Stimulated activated CD8-positive, alpha-beta memory T cell treated with anti-CD3 and anti-CD28 coated beads, Interleukin-15, amount 100 ng/mL, for 24 hours (primary cell): ENCODE measurements at places on chromosomes 11 and 22.

GRCh38 chr11:120021391-120021953 lies 116.4 kb downstream of the TRIM29 start:
- DNase-seq: no peak

DNA sequence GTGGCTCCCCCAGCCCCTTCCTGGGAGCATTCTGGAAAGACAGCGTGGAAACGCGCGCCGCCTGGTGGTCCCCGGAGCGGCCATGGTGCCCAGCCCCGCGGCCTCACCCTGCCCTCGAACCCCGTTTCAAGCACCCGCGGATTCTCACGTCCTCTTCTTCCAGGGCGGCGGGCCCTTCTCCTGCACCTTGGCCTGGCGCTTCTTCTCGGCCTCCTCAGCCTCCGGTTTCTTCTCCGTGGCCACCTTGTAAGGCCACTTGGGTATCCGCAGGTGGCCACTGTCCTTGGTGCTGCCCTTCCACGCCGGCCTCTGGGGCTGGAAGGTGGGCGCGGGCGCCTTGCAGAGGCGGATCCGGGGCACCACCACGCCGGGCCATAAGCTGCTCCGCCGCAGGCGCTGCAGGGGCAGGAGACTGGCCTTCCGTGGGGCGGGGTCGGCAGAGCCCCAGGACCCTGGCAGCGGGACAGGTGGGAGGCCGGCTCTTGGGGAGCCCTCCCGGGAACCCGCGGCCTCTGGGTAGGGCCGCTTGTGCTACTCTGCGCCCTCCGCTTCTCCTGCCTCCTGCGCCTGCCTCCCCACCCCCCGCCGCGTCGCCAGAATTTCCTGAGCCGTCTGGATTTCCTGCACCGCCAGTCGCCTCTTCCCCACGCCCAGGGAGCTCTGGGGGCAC lies 83.4 kb downstream of the TRIM51G start:
- DNase-seq: no peak

GRCh38 chr22:45594123-45594941 lies 77.3 kb upstream of the ATXN10 start:
- DNase-seq: no peak

DNA sequence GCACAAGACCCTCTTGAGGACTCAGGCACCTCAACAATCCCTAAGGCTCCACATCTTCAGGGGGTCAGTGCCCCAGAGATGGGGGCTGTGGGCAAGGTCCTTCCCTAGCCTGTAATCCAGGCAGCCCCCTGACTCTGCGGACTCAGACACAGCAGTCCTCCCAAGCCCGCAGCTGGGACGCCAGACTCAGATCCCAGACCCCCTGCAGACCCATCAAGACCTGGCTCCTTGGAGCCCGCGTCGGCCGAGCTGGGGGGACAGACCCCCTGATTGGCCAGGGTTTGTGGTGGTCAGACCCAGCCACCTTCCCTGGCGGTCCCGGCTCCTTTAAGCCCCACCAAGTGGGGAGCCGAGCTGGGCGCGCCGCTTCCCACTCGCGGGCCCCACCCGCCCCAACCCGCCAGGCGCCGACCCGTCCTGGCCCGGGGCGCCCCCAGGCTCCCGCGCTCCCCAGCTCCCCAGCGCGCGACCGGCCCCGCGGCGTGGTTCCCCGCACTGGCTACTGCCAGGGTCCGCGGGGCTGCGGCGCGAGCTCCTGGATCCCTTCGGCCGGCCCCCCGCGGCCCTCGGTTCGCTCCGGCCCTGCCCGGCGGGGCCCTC lies 458 bp downstream of the OSBPL5 start:
- DNase-seq: no peak

DNA sequence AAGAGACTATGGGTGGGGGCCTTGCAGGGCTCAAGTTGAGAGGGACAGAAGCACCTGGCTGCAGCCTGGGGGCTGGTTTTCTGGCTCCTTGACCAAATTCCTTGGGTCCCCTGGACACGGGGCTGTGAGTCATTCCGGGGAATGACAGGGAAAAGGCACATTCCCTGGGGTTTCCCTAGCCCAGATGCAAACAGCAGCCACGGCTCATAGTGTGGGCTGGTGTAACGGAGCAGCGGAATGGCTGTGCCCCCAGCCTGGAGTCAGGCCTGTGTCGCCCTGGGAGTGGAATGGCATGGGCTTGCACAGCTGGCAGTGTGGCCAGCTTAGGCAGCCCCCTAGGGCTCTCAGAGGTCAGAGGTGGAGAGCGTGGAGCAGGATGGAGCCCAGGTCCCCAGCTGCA lies 77.6 kb upstream of the KCNQ1OT1 start:
- no peak for DNase-seq

DNA sequence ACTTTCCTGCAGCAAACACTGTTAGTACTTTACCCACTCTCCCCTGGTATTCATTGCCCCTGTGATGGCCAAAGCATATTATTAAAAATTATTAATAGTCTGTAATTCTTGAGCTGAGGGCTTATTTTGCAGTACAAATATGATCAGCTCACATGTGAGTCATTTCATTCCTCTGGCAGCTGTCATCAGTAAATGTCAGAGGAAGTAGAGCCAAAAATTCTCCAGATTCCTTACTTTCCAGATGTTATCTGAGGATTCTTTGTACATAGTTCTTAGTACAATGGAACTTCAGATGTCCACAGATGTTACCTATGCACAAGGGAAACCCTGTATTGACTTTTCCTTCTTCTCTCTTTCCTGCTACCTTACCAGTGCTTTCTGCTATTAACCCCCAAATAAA lies 12.5 kb downstream of the OR5B3 start:
- no peak for DNase-seq

- no peak for DNase-seq
Observed at GRCh38 chr11:42225664-42226063, 766.2 kb upstream of the LRRC4C start.

- no peak for DNase-seq
Observed at GRCh38 chr11:62538470-62539237, 8.0 kb downstream of the AHNAK start.

DNA sequence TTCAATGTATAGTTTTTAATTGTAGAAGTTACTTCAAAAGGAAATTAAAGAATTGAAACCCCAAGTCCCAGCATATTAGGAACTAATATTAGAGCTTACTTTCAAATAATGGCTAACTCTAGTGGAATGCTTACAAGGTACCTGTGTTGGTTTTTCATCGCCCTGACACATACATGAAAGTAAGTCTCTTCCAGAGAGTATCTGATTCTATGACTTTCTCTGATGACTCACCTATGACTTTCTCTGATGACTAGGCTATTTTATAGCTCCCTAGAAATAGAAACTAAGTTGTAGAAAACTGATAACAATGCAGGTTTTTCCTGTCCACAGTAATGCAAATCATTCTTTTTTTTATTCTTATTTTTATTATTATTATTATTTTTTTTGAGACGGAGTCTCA lies 33.6 kb upstream of the MMP7 start:
- no peak for DNase-seq

DNA sequence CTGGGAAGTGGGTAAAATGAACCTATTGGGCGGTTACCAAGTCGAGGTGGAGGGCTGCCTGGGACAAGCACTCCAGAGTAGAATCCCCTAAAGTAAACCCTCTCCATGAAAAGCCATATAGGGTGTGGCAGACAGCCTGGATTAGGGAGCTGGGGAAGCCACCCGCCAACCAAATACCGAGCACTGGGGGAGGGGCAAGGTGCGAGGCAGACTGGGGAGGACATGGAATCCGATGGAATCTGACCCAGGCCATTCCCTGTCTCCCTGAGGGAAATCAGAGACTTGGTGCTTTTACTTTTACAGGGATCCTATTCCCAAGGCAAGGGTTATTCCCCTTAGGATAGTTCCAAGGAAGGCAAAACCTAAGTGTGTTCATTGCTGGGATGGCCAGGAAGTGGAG lies 130.9 kb upstream of the HSD17B12 start:
- DNase-seq: no peak

DNA sequence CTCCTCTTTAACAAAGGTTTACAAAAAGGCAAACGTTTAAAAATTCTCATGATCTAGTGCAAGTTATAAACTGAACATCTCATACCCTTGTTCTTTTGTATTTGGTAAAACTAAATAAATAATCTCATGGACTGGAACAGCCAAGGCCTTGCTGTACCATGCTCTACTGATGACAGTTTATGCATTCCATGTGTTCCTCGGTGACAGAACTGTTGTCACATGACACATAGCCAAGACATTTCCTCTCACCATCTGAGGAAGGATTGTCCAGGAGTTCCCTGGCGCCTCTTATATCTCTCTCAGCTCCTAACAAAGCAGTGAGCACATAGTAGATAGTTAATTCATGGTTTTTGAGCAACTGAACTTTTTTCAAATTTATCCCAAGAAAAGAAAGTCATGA lies 12.6 kb downstream of the CCDC83 start:
- DNase-seq: no peak

- no peak for DNase-seq
Observed at GRCh38 chr11:23723861-23724260, 773.0 kb upstream of the LUZP2 start.

DNA sequence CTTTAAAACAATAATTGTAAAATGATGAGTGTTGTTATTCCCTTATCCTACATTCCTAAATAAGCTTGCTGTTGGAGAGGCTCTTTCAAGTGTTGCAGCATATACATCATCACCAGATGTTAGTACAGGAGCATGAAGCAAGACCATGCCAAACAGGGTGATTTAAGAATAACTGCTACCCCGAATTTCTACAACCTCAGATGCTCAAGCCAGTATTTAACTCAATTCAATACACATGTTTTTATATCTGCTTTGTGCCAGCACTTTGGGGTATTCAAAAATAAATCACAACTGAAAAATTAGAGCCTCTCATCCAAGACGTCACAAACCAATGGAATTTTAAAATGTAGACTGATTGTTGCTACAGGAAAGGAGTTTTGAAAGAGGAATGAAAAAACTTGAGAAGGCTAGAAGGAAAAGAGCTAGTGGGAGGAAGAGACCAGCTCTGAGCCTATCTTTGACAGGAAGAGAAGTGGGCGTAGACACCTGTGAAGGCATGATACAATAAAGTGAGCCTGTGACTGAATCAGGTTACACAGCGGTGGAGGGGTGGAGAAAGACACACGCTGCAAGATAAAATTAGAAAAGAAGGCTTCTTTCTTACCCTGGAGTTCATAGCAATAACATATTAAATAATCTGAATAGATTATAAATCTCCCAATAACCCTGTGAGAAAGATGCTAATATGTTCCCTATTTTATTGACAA lies 95.8 kb downstream of the DLG2 start:
- no peak for DNase-seq

DNA sequence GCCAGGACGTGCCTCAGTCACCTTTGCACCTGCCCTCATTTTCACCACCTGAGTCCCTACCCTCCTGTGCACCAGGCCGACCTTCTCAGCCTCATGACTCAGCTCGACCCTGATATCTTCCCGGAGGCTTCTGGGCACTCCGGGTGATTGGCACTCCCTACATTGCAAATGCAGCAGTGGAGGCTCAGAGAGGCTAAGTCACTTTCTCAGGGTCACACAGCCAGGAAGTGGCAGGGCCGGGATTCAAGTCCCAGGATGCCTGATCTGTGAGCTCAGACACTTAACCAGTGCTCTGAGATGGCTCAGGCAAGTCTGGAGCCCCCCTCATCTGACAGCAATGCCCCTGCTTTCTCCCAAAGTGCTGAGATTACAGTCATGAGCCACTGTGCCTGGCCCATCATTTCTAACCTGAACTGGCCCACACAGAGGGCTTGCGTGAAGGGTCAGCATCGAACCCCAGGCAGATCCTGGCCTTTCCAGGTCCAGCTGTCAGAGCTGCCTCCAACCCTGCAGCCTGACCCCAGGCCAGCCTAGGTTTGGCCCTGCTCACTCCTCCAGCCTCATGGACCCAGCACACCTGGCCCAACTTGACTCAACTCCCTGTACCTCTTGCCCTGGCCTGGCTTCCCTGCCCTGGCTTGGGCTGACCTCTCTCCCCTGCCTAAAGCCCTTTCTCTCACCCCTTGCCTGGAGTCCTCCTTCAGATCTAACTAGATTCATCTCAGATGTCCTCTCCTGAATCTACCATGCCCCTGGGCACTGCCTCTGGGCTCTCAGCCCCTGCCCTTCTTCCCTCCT lies 40.7 kb upstream of the RTL6 start:
- no peak for DNase-seq

GRCh38 chr11:23192256-23192655 lies 332.0 kb upstream of the CCDC179 start:
- no peak for DNase-seq

GRCh38 chr11:34959770-34960169 lies 43.4 kb downstream of the PDHX start:
- DNase-seq: no peak

DNA sequence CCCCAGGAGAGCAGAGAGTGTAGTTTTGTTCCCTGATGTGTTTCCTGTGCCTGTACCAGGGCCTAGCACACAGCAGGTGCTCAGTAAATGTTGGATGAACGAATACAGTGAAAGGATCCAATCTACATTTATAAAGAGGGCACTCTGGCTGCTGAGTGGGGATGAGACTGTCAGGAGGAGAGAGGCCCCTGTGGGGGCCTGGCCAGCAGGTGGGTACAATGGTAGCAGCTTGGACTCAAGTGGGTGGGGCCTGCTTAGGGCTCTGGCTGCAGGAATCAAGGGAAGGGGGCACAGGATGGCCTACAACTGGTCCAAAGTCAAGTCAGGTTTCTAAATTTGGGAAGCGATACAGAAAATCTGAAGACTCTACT lies 156.6 kb upstream of the GRK3 start:
- DNase-seq: no peak

- DNase-seq: no peak
Observed at GRCh38 chr11:73715541-73715940, 45.3 kb downstream of the RAB6A start.

- DNase-seq: no peak
Observed at GRCh38 chr11:101269990-101270660, 140.5 kb upstream of the PGR start.

DNA sequence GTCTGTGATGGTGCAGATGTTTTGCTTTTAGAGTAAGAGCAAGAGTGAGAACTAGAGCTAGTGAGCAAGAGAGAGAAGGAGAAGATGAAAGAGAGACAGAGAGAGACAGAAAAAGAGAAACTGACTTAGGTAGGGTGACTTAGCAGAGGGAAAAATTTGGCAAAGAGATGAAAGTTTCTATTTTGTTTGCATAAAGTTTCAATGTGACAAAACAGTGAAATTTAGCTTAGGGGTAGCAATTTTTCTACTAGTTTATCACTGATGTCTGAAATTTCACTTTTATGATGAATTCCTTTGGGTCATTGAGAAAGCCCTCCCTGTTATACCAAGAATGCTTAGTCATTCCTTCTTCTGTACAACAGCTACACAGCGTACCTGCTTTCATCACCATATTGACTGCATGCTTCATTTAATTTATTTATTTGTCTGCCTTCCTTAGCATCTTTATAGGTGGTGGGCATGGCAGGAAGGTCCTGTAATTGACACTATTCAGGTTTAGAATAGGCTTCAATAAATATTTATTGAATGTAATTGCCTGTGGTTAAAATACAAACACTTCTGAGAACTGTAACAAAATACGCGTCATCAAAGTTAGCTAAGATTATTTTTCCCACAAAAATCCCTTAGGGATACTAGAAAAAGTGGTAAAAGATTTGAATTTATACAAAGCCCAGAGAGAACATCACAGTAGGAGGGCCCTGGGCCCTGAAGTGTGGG lies 19.9 kb upstream of the CTSC start:
- no peak for DNase-seq

- no peak for DNase-seq
Observed at GRCh38 chr11:126061707-126062678, 673 bp downstream of the CDON start.
